ENCODE measurements at places on chromosomes 4 and X. TPM values are rescaled to one million over a fixed set of nuclear protein-coding genes. Genes with fewer than 3 reads are reported as not detected.

DNA sequence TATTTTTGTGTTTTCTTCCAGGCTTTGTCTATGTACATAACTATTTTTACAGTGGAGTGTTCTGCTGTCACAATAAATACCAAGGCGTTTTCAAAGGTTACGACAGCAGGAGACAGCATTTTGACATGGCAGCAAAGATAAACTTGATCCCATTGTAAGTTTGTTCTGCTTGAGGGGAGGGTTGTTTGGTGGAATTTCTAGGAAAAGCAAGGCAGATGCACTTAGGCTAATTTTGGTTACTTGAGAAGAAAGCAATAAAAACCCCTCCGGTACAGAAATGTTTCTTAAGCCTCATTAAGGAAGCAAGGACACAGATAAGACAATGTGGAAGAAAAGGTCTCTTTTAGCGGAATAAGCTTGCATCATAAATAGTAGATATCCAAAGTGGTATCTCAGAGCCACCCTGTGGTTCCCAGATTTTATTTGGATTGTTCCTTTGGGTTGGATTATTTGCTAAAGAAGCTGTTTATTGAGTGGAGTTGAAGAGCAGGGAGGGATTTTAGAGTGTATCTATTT is 54.3 kb downstream of the CLCN5 start:
- H3K27ac ChIP-seq = no peak overlapping the region
- peaks cover 5% of the 10 kb centered on the region for H3K4me1 ChIP-seq
- no peaks in the 10 kb centered on the region for H3K27me3 ChIP-seq
- no peak for DNase-seq
- no peaks in the 10 kb centered on the region for H3K36me3 ChIP-seq
- no peak overlapping the region for H3K4me3 ChIP-seq

Gene SYTL4
- 1.8 TPM for total RNA-seq

Gene PROM1
- 105 TPM for total RNA-seq

DNA sequence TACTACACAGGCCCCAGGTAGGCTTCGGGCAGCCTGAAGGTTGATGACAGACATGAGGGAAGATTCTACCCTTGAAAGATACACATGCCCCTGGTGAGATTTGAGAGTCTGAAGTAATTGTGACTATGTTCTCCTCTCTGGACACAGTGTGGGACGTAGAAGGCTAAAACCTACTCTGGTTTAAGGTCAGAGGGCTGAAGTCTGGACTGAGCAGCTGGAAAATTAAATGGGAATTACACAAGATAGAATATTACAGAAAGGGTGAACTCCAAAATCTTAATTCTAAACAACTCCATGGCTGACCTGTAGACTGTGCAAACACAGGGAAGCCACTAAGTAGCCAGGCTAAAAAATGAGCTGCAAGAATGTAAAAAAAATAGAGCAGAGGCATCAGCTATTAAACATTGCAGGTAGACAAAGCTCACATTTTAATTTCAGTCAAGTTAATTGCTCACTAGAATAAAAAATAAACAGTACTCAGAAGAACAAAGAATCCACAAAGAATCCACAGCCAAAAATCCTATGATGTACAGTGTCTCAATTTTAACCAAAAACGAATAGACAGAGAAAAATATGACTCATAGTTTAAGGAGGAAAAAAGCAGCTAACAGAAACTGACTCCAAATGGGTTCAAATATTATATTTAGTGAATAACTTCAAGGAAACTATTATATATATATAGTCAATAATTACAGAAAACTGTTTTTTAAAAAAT is 170.4 kb downstream of the PCDH18 start:
- no peaks in the 10 kb centered on the region for H3K27me3 ChIP-seq
- H3K4me1 ChIP-seq = no peaks in the 10 kb centered on the region
- DNase-seq = no peak
- H3K36me3 ChIP-seq = no peaks in the 10 kb centered on the region
- H3K27ac ChIP-seq = no peak overlapping the region

Gene TCEAL6
- not detected for total RNA-seq

DNA sequence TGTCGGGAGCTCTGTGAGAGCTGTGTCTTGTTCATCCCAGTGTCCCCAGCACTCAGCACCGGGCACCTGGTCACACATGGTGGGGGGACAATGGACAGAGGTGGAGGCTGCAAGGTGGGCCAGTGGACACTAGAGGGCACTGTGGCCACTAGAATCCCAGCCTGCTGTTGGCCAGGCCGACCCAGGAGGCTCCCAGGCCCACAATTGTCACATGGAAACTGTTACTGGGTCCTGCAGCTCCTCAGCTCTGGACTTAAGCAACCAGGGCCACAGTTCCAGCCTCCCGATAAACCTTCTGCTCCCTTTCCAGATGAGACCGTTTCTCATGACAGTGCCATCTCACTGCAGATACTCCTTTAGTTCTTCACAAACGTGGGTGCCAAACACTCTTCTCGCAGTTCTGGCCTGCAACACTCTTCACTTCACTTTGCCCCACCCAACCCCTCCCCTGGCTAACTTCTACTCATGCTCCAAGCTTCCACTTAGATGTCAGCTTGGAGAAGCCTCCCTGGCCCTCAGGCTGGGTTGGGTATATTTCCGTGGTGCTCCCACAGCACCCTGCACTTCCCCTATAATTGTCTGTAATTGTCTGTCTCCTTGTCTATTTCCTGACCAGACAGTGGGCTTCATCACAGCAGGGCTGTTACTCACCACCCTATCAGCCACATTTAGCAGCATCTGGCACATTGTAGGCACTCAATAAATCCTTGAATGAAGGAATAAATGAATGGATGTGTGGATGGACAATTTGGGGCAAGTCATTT is 3.5 kb upstream of the IQSEC2 start:
- peak; percentile 33 for DNase-seq
- peak overlapping the region; percentile 42 for H3K27ac ChIP-seq
- no peaks in the 10 kb centered on the region for H3K36me3 ChIP-seq
- H3K4me3 ChIP-seq = no peak overlapping the region

Gene NOP14
- total RNA-seq = 33.4 TPM

All from progenitor cell of endocrine pancreas (in vitro differentiated cells).